MCF 10A (cell line): ENCODE measurements at places on chromosomes 16 and 17. TPM values are rescaled to one million over a fixed set of nuclear protein-coding genes. Genes with fewer than 3 reads are reported as not detected.
A peak's percentile ranks its signal among the peaks of the same experiment; 100 is the strongest.

The ARHGAP44 gene
- 0.42 and 1.3 TPM in 2 replicates for total RNA-seq

DNA sequence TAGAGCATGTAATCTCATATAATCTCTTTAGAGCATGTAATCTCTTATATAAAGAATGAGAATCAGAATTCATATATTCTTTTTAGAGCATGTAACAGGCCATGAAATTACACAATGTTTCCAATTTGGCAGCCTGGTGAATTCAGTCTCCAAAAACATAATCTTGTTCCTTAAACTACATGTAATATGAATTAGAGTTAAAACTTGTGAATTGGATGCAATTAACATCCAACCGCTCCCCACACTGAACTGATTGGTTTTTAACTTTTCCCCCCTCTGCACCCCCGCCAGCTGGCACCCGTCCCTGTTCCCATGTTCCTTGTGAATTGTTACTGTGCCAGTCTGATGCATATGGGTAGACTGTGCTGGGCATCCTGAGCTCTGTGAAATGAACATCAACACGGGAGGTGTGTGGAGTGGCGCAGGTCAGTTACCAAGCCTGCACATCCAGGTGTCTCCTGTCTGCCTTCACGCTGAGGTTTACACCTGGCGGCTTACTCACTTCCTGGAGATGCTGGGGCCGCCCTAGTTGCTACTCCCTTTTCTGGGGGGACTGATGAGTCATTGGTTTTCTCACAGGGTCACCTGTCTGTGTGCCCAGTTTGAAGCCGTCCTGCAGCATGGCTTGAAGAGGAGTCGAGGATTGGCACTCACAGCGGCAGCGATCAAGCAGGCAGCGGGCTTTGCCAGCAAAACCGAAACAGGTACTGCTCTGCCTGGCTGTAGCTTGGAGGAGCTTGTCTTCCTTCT, 50.4 kb downstream of the SNX29 start:
- DNase-seq = peak; percentile 73

GRCh38 chr16:17291289-17291688, 179.5 kb downstream of the XYLT1 start:
- no peak for DNase-seq

GRCh38 chr16:21302454-21302853, 24.4 kb upstream of the CRYM start:
- no peak for DNase-seq

DNA sequence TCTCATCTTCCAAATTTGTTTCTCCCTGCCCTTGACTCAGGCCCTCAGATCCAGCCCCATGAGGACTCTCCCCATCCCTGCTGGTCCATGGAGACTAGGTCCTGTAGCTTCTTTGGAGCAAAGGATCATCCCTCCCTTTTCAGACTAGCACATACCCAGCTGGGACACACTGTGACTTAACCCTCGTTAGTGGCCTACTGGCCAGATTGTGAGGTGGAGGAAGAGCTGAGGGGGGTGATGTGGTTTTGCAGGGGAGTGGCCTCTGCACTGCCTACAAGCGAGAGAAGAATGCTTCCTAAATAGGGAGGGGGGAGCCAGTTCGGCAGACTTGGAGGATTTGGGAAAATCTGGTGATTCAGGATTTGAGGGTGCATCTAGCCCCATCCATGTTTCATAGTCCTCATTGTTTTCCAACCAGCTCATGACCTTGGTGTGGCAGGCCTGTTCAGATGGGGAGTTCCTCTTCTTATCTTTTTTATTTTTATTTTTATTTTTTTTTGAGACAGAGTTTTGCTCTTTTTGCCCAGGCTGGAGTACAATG, 47.8 kb upstream of the SLC47A1 start:
- DNase-seq = no peak

- DNase-seq = no peak
Observed at GRCh38 chr16:31409433-31409832, 16.3 kb downstream of the ITGAD start.

GRCh38 chr16:71492786-71493185, 3.7 kb upstream of the ZNF19 start:
- DNase-seq = no peak

- DNase-seq = no peak
Observed at GRCh38 chr16:143456-143855, 5.0 kb upstream of the NPRL3 start.

GRCh38 chr16:12584488-12585233, 219.0 kb downstream of the CPPED1 start:
- DNase-seq = no peak
